ENCODE measurements at places on chromosomes 3 and 15.

- no peak for DNase-seq
Measured at GRCh38 chr3:5191555-5192304, 4.2 kb downstream of the EDEM1 start.

DNA sequence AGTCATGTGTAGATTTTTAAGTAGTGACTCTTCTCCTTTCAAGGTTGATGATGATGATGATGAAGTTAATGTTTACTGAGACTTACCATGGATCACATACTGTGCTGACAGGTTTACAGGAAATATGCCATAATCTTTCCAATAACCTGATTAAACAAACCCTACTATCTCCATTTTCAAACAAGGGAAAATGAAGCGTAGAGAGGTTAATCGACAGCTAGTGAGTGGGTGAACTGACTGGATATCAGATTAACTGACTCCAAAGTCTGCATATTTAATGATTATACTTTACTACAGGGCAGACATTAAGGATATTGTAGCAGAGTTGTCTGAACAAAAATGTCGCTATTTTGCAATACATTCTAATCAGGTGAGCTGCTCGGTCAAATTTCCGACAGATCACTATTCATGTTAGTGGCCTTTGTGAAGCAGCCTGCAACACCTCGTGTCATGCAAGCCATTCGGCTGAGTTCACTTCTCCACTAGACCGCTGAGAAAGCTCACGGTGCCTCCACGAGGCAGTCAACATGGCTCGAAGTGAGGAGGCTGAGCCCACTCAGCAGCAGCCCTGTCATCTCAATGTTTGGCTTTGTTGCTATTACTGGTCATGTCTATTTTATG is 264.2 kb downstream of the NFKBIZ start:
- DNase-seq, result no peak

- no peak for DNase-seq
Measured at GRCh38 chr3:195219351-195220230, 51.4 kb downstream of the XXYLT1 start.

GRCh38 chr3:99845331-99845730 is 27.7 kb downstream of the CMSS1 start:
- DNase-seq, result no peak

DNA sequence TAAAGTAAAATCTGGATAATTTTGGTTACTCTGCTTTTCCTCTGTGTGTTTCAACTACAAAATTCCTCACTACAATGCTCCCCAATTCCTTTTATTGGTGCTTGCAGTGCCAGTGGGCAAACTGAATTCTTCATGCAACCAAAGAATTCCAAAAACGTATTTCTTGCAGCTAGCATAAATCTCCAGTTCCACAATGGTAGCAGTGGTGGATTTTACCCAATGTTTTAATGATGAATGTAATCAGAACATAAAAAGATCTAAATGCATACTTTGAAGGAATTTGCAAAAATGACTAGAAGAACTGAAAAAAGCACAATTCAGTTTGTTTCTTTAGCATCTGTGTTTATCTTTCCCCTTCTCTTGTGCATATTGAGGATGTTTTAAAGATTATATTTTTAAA is 359.6 kb upstream of the TPRG1 start:
- no peak for DNase-seq

- no peak for DNase-seq
Measured at GRCh38 chr3:188270423-188270972, 116.5 kb downstream of the LPP start.

- DNase-seq, result no peak
Measured at GRCh38 chr3:166177130-166177529, 339.9 kb upstream of the BCHE start.

GRCh38 chr15:99014803-99015697 is 7.5 kb upstream of the PGPEP1L start:
- DNase-seq, result no peak

- DNase-seq, result no peak
Measured at GRCh38 chr3:38110314-38111050, 26.4 kb downstream of the ACAA1 start.

DNA sequence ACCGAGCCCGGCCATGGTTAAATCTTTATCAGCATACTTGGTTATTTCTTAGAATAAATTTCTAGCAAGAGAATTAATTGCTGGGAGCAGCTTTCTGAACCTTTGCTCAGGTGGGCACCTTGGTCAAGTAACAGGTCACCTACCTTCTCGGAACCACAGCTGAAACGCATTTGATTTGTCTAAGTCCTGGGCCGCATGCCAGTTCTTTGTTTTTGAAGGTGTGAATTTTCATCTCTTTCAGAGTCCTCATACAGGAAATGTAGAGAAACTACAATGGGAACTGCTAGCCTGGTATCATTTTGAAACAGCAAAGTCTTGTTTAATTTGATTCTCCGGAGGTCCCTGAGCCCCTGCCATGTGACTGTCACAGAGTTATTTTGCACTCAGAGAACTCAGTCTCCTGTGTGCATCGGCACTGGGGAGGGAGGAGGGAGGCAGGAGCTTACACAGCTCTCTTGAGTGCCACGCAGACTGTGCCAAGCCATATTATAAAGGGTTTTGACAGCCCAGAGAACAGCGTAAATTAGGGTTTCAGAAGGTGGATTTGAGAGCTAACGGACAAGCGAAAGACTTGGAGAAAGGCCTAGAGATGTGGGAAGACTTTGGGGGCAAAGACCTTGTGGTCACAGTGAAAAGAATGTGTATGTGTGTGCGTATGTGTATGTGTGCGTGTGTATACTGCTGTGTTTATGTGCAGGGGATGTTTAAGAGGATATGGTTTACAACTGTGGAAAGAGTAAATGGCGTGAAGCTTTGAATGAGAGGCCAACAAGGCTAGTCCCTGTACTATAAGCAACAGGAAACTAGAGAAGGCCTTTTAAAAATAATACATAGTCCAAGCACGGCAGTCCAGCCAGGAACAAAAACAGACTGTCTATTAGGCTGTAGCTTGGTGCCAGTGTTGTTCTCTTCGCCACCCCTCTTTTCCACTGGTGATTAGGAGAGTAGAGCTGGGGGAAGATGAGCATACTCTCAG is 61.8 kb upstream of the ATP13A3 start:
- no peak for DNase-seq

DNA sequence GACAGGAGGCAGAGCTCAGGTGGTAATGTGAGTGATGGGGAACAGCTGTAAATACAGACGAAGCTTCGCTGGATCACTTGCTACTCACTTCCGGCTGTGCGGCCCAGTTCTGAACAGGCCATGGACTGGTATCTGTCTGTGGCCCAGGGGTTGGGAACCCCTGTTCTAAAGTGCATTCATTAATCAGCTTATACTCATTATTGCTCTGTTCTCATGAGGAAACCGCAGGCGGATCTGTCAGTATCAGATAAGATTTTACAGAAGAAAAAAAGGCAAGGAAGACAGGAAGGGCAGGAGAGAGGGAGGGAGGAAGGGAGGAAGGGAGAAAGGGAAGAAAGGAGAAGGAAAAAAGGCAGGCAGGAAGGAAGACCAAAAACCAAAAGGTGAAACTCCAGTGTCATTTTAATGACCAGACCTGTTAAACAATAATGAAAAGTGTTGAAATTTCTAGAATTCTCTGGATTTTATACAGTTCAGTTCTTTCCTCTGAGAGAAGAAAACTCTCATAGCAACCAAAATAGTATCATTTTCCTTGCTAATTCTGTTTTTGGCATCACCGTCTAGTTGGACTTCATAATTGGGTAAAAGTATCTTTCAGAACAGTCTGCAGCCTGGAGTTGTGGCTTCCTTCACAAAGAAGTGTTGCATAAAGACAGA is 128.0 kb upstream of the PROK2 start:
- no peak for DNase-seq

- no peak for DNase-seq
Measured at GRCh38 chr3:72657666-72658065, 190.6 kb downstream of the SHQ1 start.

DNA sequence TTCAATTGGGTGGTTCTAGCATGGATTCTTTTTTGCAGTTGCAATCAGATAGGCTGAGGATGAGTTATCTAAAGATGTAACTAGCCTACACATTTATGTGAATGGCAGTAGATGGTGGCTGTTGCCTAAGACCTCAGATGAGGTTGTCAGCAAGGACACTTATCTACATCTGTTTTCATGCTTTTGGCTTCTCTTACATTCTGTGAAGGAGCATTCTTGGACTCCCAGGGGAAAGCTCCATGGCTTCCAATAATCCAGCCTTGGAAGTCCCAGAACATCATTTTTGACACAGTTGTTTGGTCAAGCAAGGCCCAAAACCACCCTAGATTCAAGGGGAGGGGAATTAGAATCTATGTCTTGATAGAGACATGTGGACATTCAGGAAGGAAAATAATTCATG is 332.2 kb upstream of the RBMS3 start:
- no peak for DNase-seq

- DNase-seq, result no peak
Measured at GRCh38 chr3:136247855-136248590, 2.1 kb upstream of the PCCB start.

DNA sequence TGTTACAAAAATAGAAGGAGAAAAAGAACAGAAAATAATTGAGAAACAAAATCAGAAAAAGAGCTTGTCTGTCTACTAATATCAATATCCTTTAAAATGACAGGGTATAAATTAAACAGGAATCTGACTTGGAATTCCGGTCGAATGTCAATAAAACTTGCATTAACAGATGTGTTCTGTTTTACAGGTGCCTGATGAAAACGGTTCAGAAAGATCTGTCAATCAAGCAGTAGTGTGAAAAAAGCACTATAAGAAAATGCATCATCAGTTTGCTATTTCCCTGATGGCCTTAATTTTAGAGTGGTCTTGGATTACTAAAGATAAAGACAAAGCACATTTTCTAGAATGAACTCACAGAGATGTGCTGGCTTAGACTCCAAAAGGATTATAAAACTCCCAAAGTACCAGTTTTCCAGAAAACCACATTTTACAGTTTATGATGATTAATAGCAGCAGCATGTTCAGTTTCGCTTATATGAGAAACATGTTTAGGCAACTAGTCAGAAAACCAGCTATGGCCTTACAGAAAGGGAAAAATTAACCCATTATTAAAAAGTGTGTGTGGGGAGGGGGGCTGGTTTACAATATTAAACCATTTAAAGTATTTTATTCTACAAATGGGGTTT is 8.2 kb upstream of the C3orf38 start:
- DNase-seq, result no peak

DNA sequence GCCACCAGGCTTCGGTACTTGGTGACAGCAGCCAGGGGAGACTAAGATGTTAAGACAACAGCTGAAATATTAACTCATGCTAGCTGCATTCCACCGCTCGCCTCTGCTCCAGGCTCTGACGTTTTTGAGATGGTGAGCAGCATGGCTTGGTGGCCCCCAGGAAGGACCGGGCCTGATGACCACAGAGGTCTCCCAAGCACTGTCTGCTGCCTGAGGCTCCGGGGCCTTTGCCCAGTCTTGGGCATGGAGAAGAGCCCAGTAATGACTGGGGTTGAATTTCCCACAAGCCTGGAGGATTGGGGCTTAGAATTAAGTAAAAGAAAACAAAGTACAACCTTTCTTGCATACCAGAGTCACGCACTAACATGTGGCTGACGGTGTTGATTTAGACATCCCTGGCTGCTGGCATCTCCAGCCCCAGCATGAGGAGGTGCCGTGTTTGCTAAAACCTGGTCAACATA is 243.6 kb upstream of the LYSMD4 start:
- no peak for DNase-seq

Measured in stimulated activated CD4-positive, alpha-beta T cell treated with anti-CD3 and anti-CD28 coated beads, TNF-alpha, amount 100 ng/mL, for 1 hour (primary cell).